AG09319 (cell line): ENCODE measurements at places on chromosomes 7 and 10.

DNA sequence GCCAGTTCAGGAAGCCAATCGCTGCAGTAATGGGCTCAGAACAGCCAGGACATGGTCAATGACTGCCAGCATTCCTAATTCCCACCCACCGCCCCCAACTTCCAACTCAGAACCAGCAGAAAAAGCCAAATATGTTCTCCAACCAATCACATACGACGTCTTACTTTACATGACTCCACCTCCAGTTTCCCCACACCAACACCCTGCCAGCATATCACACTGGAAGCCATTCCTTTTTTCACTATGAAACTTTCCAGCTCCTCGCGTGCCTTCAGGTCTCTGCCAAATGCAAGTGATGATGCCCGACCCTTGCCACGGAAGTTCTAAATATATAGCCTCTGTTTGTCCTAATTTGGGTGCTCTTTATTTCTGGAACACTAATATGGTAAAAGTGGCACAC, 12.5 kb downstream of the NPS start:
- DNase-seq, result no peak

GRCh38 chr7:92002720-92003119, 62.1 kb downstream of the AKAP9 start:
- DNase-seq, result no peak

- peak; percentile 37 for DNase-seq
Measured at GRCh38 chr7:44608916-44609648, 2.7 kb downstream of the OGDH start.

DNA sequence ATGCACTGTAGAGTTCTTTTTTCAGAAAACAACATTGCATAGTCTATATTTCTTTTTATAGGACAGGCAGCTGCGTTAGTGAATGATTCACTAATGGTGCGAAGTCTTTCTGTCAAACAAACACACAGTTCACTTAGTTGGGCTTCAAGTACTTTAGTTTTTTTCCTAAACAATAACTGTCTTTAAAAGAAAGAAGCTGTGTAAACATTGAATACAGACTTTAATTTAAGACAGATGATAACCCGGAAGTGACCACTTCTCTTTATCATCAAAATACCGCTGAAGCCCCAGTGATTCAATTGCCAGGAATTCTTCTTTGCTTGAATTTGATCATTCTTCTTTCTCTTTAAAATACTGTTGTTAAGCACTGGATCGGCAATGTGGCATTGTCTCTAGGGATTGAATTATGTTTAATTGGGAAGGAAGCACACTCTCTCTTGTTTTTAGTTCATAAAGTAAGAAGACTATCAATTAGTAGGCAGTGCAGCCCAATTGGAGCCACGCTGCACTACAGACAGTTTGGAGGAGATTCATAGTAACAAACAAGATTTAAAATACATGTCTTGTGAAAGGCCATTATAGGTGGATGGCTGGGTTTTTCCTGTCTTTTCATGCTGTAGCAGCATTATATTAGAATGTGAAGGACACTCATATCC, 30.4 kb downstream of the CNTNAP2 start:
- peak; percentile 20 for DNase-seq

GRCh38 chr10:58372607-58373441, 12.4 kb upstream of the TFAM start:
- DNase-seq, result no peak

- no peak for DNase-seq
Measured at GRCh38 chr7:155283565-155284194, 14.0 kb upstream of the INSIG1 start.

GRCh38 chr10:54866666-54867065, 65.6 kb upstream of the PCDH15 start:
- no peak for DNase-seq

DNA sequence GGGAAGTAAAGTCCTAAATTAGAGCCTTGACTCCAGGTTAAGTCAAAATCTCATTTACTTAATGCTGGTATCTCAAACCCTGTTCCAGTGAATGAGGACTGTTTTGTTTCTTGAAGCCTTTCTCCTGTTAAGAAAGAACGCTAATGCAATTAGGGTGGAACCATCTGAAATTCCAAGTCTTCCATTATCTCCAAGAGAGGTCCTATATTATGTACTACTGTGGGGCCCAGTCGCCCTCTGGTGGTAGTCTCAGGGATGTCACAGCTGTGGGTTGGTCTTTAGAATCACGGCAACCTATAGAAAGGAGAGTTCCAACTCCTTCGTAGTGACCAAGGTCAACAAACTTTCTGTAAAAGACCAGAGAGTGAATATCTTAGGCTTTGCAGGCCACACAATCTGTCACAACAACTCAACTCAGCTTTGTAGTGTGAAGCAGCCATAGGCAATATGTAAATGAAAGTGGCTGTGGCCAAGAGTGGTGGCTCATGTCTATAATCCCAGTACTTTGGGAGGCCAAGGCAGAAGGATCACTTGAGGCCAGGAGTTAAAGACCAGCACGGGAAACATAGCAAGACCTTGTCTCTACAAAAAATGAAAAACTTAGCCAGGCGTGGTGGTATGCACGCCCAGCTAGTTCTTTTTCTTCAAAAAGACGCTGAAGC, 9.3 kb downstream of the RPP38 start:
- no peak for DNase-seq
